Activated T-helper 1 cell treated with anti-CD3 and anti-CD28 coated beads, Interleukin-2, amount 50 U/mL, for 16 hours (primary cell): ENCODE measurements at places on chromosomes 2 and 18.

DNA sequence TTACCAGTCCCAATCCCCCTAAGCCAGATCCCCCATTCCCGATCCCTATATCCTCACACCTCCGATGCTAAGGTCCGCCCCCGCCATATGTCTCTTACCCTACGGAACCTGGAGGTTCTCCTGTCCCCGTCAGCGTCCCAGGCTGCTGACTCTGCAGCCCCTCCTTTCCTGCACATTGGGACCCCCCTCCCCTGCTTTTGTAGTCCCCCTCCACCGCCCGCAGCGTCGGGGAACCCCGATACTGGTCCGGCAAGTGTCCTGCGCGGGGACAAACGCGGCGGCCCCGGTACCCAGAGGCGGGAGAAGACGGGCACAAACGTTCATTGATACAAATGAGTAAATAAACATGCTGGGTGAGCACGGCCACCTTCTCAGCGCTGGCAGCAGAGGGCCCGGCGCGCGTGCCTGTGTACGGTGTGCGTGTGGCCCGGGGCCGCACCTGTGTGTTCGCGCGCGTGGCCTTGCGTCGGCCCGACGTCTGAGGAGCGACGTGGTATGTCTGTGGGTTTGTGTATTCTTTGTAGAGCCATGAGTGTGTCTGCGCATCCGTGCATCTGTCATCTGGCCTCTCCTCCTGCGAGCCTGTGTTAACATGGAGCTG is 2.0 kb upstream of the CYP26B1 start:
- no peak for DNase-seq

DNA sequence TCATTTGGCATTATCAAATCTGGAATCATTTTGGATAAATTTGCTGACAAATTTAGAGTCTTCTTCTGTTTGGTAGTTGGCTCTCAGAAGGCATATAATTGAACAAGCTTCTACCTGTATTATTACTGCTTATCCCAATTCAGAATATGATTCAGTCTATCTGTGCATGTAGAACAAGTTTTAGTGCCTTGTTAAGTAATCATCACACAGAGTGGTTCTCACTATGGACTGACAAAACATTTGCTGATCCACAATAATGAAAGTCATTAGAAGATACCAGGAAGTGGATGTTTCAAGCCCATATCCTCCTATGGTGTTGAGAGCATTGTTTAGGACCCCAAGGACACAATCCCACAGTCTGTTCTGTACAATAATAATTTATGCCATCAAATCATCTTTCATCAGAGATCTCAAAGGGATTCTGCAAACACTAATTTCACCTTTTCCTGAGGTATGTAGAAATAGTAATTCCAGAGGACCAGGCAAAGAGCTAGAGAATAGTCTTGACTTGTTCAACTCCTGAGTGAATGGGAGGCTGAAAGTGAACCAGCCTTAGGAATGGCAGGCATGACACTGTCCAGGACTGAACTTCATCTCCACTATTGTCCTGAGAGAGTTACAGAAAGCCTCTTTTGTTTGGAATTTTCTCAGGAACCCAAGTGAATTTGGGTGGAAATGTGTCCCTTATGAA is 29.6 kb upstream of the DSC1 start:
- no peak for DNase-seq

GRCh38 chr2:152445791-152446201 is 110.8 kb downstream of the FMNL2 start:
- DNase-seq, result no peak

GRCh38 chr18:79988071-79988450 is 302 bp downstream of the TXNL4A start:
- peak; percentile 30 for DNase-seq

- DNase-seq, result no peak
These were observed 120.4 kb downstream of the ZNF516 start for GRCh38 chr18:76374330-76375281.

DNA sequence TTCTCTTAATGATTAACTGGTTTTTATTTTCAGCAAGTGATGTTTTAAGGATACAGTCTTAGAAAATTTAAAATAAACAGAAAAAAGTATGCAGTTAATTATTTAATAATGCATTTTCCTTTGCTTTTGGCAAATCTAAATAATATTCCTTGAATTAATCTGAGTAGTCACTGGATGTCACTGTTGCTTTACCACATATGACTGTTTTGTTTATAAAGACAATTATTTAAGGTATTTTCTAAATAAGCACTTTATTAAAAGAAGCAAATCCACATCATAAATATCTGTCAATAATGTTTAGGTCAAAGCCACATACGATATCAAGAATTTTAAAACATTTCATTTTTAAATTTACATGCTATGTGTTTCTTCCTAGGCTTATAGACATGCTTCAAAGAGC is 40.6 kb upstream of the TFPI start:
- DNase-seq, result no peak

DNA sequence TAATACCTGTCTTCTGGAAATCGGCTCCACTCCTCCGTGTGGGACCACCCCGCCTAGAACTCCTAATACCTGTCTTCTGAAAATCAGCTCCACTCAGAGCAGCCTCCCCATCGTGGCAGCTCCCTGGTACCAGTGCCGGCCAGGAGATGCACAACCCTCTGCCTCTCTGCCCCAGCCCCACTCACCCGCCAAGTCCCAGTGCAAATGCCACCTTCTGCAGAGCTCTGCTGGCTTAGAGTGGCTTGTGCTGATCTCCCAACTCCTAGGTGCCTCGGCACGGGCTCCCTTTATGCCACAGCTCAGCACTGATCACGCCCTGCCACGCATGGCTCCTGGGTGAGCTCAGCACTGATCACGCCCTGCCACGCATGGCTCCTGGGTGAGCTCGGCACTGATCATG is 258.5 kb downstream of the HDAC4 start:
- DNase-seq, result no peak

DNA sequence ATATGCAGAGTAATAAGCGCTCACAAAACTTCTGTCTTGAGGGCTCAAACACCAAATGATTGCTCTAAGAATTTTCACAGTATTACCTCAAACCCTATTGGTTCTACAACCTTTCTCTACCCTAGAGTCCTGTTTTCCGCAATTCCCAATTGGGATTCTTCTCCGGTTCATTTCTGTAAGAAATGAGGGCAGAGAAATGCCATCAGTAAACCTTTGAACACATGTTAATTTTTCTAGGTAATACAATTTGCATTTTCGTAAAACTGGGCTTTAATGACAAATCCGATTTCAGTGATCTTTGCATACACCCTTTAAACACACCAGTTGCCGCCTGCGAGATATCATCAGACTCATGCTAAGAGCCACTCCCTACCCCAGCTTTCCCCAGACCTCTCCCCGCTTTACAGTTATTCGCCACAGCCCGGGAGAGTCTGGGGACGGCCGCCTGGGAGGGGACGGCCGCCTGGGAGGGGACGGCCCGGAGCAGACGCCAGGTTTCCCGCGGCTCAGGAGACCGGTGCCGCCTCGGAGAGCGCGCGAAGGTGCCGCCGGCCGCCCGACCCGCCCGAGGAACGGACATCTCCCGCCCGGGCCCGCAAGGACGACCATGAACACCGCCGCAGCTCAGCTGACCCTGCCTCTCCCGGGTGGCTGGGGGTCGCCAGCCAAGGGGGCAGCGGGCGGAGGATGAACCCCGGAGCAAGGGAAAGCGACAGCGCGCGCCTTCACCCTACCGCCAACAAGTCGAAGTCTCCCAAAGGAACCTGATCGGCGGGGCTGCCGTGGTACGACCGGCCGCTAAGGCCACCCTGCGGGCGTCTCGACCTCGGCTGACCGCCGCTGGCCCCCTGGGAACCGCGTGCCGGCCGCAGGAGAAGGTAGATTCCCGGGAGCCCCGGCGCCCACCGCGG is 463 bp downstream of the SMC6 start:
- DNase-seq, result peak; percentile 32

- DNase-seq, result no peak
These were observed 11.1 kb upstream of the SCG2 start for GRCh38 chr2:223613017-223613950.

DNA sequence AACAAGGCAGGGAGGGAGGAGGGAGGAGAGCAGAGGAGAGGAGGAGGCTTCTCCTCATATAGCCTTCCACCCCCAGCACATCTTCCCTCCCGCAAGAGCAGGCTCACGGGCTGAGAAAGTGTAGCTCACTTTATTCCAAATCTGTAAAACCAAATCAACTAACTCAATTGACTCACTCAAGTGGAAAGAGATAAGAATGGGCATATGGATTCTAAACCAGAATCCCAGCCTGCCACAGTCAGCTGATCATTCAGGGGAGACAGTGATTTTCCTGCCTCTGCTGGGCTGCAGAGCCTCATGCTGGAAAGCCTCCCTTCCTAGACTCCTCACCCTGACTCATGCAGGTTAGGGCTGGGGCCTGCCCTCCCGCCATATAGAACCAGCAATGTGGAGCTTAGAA is 4.2 kb upstream of the TWSG1 start:
- DNase-seq, result no peak

DNA sequence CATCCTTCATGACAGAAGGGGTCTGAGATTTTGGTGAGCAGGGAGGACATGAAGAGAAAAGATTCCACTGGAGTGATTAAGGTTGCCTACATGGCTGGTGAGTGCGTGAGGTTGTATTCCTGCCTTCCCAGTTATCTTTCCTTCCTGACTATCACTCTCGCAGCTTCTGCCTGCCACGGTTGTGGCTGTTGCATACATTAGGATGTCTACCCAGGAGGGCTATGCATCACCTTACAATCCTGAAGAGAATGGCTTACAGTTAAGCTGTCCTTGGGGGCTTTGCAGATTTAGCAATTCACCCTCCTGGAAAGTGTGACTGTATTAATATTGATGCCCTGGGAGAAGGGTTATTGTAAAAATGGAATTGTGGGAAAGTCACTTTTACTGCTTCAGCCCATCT is 571.0 kb downstream of the TSN start:
- DNase-seq, result no peak

DNA sequence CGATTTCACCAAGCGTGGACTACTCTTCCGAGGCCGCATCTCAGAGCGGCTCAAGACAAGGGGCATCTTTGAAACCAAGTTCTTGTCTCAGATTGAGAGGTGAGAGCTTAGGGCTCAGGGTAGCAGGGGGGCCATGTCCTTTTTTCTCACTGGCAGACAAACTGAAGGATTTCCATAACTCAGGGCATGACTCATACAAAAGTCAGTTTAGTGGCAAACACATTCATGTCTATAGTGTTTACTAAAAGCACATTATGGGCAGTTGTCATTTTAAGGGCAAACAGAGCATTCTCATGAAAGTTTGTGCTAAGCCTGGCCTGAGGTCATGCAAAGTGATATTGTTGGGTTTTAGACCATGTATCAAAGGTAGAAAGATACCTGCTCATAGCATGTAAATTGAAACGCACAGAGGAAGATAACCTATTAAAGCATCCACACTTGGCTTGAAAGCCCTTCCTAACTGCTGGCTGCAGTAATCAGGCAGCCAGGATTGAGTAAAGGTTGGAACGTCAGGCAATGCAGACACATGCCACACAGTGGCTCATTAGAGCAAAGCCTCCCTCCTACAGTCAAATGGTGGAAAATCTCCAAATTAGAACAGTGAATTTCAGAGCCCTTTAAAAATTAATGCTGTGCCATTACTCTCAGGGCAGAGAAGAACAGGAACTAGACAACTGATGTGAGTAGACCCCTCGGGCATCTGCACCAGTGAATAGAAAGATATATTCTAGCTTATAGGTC is 54.2 kb downstream of the HK2 start:
- no peak for DNase-seq

DNA sequence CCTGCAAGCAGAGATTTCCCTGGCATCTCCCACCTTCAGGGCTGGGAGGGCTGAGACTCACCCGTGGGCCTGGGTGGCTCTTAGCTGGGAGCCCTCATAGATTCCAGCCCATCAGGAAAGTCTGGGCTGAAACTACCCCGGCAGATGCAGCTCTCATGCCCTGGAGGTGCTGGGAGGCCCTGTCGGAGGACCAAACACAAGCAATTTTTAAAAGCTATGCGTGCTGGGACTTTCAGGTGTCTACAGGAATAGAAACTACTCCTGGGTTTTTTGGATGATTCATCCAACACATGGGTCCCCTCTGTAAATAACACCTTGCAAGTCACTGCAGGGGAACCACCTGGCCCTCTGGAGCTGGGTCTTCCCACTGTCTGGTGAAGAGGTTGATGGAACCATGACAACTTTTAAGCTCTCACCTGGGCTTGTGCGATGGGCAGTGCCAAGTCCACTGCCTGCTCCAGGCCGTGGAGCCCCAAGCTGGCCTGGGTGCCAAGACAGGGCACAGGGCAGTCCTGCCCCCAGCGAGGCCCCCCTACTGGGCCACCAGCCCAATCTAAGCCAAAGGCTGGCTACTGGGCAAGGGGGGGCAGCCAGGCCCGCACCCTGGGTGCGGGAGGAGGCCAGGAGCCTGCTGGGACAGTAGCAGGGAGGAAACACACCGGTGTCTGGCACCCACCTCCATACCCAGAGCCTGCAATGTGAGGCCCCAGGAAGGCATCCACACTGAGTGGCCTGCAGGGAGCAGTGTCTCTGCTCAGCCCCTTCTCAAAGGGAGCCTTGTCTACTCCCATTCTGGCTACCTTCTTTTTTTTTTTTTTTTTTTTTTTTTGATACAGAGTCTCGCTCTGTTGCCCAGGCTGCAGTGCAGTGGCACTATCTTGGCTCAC is 1.1 kb upstream of the GPR55 start:
- no peak for DNase-seq

- DNase-seq, result no peak
These were observed 59.9 kb downstream of the INO80C start for GRCh38 chr18:35437836-35438235.

DNA sequence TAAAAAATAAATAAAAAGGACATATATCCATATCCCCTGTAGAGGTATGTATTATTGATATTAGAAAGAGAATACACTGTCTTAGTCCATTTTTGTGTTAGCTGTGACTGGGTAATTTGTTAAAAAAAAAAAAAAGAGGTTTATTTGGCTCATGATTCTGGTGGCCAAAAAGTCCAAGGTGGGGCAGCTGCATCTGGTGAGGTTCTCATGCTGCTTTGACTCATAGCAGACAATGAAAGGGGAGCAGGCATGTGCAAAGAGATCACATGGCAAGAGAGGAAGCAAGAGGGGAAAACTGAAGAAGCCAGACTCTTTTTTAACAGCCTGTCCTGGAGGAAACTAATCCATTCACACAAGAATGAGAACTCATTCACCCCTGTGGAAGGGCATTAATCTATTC is 101.6 kb upstream of the MAP4K3 start:
- no peak for DNase-seq

- no peak for DNase-seq
These were observed 54.3 kb downstream of the GULP1 start for GRCh38 chr2:188345831-188346458.

- no peak for DNase-seq
These were observed 55.3 kb downstream of the ARHGEF4 start for GRCh38 chr2:130891966-130892365.
